ENCODE measurements at places on chromosomes 3 and 15.

GRCh38 chr3:56960234-56960917 is 100.1 kb upstream of the SPATA12 start:
- no peak for DNase-seq

GRCh38 chr3:8979262-8979661 is 16.0 kb upstream of the RAD18 start:
- no peak for DNase-seq

DNA sequence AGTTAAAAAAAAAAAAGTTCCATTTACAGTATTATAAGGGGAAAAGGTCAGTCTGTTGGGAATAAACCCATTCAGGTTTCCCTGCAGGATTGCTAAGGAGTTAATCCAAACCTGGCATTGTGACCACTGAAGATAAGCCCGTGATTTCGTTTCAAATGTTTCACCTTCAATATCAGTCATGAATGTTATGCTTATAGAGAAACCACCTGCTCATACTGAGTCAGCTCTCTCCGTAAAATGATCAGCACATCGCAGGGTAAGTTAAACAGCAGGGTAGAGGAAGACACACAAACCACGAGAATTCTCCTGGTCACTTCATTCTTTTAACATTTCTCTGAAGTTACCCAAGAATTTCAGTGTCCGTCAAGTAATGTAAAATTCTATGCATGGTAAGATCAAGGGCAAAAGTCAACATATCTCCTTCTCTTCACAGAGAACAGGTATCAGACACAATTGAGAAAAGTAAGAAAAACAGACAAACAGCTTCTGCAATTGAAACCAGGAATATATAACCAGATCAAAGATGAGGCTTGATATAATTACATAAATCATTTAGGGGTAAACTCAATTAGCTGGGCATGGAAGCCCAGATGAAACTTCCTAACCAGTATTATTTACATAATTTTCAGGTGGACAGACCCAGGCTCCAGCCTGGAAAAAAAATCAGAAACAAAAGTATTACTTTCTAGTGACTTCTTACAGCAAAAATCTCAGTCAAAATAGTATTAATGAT is 67.6 kb upstream of the ARHGEF3 start:
- DNase-seq, result no peak

DNA sequence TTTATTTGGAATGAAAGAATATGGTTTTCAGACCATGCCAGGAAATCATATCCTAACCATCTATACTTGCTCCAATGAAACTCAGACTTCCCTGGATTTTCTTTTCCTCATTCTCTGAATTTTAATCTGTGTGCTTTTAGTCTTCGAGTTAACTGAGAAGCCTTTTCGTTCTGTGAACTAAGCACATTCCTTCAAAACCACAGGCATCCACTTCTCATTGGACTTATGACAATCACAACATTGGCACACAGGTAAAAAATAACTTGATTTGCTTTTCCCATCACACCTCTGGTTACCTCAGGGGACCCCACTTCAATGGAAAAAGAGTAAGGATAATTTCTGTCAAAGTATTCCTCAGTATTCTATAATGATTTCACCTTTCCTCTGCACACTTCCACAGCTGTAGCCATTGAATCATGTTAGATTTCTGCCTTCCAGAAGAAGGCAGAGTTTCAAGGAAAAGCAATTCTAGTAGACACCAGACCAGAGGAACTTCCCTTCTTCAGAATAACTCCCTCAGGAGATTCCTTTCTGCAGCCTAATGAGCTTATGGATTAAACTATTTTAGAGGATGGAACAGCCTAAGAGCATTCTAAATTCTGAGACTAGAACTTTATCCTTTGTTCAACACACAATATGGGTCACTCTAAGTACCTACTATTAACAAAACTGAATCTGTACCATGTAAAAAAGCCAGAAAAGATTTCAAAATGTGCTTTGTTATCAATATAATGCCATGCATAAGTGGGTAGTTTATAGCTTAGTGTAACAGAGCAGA is 15.9 kb downstream of the COMMD2 start:
- no peak for DNase-seq

DNA sequence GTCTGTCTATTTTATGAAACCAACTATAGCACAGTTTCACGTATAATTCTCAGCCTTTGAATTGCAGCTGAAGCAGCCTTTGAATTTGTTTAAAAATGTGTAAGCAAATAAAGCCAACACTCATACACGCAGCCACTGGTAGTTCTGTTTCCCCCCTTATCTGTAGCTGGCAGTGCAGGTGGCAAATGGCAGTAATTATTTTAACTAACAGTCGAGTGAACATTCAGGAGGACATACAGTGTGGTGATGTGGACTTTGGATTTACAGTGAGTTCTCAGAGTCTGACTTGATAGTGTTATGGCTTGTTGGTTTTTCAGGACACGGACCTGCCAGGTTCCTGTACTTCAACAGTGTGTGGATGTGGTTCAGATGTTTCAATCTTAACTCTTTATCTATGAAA is 64.0 kb upstream of the SKOR1 start:
- no peak for DNase-seq

GRCh38 chr15:70033529-70034140 is 64.1 kb downstream of the TLE3 start:
- DNase-seq, result no peak

DNA sequence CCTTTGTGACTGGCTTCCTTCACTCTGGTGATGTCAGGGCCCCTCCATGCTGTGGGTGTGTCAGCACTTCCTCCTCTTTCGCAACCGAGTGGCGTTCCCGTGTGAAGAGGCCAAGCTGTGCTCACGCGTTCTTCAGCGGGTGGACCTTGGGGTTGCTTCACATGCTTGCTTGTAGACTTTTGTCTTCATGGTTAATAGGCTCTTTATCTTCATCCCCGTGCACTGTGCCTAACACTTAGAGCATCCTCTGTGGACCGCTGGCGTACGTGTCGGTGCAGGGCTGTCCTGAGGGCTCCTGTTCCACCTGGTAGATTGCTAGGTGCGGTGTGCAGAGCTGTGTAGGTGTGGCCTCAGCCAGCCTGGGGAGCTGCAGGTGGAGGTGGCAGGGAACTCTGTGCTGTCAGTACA is 182.3 kb downstream of the OR4M2 start:
- peak; percentile 90 for DNase-seq

- no peak for DNase-seq
Observed at GRCh38 chr3:190167936-190168680, 47.4 kb upstream of the P3H2 start.

GRCh38 chr3:46871222-46871621 is 6.3 kb upstream of the PTH1R start:
- DNase-seq, result no peak

GRCh38 chr3:169661361-169662131 is 2.0 kb downstream of the MECOM start:
- DNase-seq, result no peak

DNA sequence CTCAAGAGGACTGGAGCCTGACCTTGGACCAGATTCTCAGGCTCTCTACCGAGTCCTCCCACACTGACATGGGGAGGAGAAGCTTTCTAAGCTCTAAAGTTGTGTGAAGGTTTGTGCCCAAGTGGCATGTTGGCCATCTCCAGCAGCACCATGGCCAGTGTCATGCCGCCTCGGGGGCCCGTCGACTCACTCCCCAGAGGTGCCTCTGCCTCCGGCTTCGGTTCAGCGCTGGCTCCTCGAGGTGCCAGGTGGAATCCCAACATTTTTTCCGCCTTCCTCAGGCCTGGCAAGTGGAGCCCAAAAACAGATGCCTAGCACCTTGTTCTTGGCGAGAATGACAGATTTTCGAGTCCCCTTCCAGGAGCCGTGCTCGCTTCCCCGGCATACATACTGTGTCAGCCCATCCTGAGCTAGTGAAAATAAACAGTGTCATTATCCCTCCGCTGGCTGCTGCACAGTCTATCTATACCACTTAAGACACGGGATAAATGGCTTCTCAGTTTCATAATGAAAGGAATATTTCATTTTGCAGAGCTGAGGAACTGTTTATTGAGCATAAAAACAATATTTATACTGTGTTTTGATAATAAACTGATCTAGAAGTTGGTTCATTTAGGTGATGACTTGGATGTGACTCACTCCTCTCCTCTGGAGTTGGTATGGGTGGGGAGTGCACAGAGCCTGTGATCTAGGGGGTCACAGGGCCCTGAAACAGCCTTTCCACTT is 328.5 kb upstream of the TLE3 start:
- DNase-seq, result no peak

- no peak for DNase-seq
Observed at GRCh38 chr3:151227266-151227806, 24.3 kb upstream of the GPR171 start.

DNA sequence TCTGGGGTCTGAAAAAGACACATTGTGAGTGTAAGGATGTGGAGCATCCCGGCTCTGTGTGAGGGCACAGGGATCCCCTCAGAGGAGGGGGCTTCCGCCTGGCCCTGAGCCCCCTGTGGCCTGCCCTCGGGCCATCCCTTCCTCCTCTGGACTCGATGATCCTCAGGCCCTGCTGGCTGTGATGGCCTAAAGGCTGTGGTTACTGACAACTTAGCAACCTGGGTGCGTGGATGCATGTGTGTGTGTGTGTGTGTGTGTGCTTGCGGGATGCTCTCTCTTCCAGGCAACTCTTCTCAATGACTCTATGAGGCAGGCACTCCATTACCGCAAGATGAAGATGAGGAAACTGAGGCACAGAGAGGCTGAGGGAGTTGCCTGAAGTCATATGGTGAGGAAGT is 66.0 kb downstream of the ASB7 start:
- no peak for DNase-seq

DNA sequence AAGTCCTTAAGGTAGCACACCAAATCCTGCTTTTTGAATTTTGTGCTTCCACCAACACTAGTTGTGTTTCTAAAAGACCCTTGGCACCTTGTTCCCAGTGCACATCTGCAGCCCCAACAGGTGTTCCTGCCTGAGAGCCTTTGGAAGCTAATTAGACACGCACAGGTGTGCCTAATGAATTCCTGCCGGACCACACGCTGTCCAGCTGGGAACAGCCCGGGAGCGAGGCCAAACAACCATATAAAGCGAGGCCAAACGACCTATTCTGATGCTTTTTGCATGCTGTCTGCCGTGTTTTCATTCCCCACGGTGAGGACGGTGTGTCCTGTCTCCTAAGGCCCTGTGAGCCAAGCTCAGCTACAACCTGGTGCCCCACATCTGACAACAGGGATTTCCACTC is 99.5 kb downstream of the ATG7 start:
- no peak for DNase-seq

- DNase-seq, result no peak
Observed at GRCh38 chr3:186570941-186571643, 572 bp downstream of the DNAJB11 start.

GRCh38 chr3:14386254-14386653 is 16.2 kb upstream of the SLC6A6 start:
- DNase-seq, result no peak

DNA sequence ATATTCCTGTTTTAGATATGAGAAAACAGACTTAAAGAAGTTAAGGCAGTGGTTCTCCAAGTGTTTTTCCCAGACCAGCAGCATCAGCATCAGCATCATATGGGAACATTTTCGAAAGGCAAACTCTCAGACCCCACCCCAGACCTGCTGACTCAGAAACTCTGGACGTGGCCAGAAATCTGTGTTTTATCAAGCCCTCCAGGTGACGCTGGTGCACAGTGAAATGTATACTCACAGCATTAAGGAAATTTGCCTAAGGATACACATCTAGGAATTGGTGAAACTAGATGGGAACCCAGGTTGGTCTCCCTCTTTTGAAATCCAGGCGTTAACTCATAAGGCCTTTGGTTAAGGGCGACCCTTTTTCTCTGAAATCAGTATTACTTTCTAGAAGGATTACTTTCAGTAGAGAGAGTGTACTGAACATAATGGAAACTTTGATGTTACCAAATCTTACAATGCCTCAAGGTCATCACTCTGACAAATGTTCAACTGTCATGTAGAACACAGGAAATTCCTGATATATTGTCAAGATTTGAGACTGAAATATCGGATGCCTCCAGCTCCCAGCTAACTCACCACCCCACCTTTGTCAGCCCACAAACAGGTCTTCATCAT is 910.2 kb downstream of the ROBO1 start:
- no peak for DNase-seq

DNA sequence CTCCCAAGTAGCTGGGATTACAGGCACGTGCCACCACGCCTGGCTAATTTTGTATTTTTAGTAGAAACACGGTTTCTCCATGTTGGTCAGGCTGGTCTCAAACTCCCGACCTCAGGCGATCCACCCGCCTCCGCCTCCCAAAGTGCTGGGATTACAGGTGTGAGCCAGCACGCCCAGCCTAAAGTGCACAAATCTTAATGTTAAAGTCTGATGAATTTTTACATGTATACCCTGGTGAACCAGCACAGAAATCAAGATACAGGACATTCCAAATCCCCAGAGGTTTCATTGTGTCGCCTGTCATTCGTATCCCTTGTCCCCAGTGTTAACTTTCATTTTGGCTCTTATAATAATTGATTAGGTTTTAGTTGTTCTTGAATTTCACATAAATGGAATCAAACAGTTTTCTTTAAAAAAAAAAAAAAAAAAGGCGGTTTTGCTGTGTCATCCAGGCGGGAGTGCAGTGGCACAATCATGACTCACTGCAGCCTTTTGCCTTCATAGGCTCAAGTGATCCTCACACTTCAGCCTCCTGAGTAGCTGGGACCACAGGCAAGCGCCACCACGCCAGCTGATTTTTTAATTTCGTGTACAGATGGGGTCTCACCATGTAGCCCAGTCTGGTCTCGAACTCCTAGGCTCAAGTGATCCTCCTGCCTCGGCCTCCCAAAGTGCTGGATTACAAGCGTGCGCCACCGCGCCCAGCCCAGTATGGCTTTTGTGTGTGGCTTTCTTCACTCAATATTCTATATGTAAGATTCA is 1.5 kb upstream of the TM4SF19 start:
- no peak for DNase-seq

- no peak for DNase-seq
Observed at GRCh38 chr15:92025706-92026270, 172.3 kb downstream of the SLCO3A1 start.

DNA sequence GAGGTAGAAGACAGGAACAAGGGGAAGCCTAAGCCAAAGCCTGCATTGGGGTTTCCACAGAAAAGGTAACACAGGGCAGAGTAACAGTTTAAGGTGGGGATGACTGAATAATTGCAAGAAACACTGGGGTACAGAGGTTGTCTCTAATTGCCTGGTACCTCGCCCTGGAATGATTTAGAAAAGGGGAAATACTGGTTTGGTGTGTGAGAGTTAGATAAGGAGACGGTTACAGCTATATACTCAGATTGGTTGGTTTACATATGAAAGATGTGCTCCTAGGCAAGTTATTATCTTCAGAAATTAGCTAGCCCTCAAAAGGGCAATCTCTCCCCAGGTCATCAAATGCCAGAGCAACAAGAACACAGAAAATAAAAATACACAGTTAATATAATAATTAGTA is 58.8 kb downstream of the SMARCC1 start:
- DNase-seq, result no peak

DNA sequence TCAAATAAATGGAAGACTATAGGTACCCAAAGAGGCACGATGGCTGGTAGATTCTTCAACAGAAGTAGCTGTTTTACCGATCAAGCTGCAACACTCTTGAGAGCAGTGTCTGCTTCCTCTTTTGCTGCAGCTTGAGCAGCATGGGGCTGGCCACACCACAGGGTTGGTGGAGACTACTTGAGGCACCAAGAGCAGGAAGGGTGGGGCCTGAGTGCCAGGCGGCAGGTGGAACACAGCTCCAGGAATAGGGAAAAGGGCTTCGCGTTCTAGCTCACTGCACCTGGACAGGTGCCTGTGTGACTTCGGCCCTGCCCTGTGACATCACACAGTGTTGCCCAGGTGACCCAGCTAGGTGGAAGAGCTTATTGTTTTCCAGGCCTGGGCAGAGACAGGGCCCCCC is at the start of gene CCDC33:
Gene CCDC33 (plus strand): TSS at position 365 of the 400 bp plus-strand sequence. CDS start 394 bp downstream, outside the sequence.
- DNase-seq, result no peak
